GM23248 (cell line): ENCODE measurements at places on chromosomes 7 and 10. TPM values are rescaled to one million over a fixed set of nuclear protein-coding genes. Genes with fewer than 3 reads are reported as not detected.
A peak's percentile ranks its signal among the peaks of the same experiment; 100 is the strongest.

GRCh38 chr7:158394936-158395335, 192.7 kb downstream of the PTPRN2 start:
- DNase-seq = no peak

GRCh38 chr7:97421307-97421930, 303.9 kb downstream of the SDHAF3 start:
- no peak for DNase-seq

Gene PVRIG
- polyA plus RNA-seq = 0.34 TPM in 1 of 2 replicates, not detected in the other

Gene DYDC2
- not detected in 2 replicates for polyA plus RNA-seq

GRCh38 chr10:2122431-2123124, 385.3 kb upstream of the ADARB2 start:
- no peak for DNase-seq

GRCh38 chr10:81306971-81307782, 567.8 kb upstream of the NRG3 start:
- DNase-seq = no peak

Gene MCM10
- 4.6 and 4.7 TPM in 2 replicates for polyA plus RNA-seq

DNA sequence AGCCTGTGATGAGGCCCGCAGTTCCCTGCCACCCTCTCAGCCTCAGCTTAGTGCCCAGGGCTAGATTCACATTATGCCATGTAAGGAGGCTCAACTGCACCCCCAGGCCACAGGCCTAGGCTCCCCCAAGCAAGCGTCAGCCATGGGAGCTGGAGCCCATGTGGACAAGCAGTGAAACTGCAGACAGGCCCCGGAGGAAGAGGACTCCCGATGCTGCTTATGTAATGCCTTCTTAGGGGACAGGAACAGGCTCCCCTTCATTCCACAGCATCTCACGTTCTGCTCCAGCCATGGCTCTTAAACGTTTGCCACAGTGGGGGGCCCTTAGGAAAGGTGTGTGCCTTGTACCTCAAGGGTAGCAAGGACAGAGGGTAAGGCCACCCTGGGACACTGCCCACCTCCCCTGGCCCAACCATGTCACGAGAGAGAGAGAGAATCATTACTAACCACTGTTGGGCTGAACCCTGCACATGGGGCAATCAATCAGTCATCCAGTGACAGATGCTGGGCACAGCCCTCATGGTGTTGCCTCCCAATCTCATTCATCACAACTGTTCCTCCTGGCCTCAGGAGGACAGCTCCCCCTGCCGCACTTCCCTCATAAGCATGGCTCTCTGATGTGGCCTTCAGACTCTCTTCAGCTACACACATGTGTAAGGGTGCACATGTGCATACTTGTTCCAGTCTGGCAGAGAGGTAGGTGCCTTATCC, 263.0 kb downstream of the GRID1 start:
- no peak for DNase-seq

- DNase-seq = no peak
Measured at GRCh38 chr10:26779176-26779860, 81.4 kb downstream of the ABI1 start.

GRCh38 chr7:158570449-158571170, 17.0 kb downstream of the PTPRN2 start:
- DNase-seq = no peak

DNA sequence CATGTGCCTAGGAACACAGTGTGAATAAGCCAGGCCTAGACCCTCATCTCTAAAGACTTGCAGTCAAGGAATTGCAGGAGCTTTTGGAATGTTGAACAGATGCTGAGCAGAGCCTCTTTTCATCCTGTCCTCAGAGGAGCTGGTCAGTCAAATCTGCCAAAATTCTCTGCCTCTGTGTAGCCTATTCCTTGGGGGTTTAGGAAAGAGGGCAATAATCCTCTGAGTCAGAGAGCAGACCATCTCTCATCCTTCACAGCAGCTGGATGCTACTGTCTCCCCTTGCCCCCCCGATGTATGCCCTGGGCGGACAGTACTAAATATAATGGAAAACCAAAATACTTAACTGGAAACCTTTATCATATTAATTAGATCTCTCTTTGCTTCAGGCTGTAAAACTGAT, 52.6 kb downstream of the BICC1 start:
- DNase-seq = no peak

DNA sequence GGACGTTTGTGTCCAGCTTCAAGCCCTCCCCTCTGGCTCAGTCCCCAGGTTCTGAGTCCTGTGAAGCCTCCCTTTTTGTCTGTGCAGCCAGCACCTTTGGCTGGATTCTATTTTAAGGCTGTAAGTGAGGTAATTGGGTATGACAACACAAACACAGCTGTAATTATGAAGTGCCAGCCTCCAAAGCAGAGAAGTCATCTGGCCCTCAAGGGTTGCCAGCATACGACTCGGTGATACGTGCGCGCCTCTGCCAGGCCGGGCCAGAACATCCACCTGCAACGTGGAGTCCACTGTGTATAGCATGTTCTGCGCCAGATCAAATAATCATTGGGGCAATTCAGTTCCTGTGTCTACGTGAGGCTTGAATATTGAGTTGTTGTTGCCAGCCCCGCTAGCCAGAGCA, 6.7 kb upstream of the FAM180A start:
- DNase-seq = no peak

GRCh38 chr10:117541909-117542705, 439 bp upstream of the EMX2 start:
- peak; percentile 99 for DNase-seq

Gene GHRHR
- not detected in 2 replicates for polyA plus RNA-seq

DNA sequence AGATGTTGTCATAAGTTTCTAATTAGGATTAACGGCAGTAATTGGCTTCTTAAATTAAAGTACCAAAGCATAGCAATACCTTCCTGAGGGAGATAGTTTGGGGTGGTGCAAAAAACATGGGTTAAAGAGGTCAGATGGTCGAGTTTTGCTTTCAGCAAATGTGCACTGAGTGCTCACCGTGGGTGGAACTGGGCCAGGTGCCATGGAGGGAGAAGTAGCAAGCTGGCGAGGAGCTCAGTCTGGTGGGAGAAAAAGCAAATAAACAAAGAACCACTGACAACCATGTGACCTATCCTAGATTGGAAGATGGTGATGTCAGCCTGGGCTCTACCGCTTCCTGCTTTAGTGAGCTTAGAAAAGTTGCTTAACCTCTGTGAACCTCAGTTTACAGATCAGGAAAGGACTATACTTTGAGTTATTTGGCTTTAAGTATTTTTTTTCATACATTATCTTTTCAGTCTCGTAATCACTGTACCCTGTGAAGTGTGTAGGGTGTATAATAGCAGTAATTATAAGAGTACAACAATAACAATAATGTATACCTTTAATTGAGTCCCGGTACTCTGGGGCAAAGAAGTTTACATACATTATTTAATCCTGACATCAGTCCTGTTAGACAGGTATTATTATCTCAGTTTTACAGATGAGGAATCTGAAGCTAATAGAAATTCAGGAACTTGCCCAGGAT, 69.0 kb upstream of the PDCD4 start:
- peak; percentile 93 for DNase-seq

GRCh38 chr10:92972066-92972870, 88.3 kb upstream of the CYP26C1 start:
- peak; percentile 85 for DNase-seq

Gene AQP1
- polyA plus RNA-seq = 0.33 and 0.34 TPM in 2 replicates

DNA sequence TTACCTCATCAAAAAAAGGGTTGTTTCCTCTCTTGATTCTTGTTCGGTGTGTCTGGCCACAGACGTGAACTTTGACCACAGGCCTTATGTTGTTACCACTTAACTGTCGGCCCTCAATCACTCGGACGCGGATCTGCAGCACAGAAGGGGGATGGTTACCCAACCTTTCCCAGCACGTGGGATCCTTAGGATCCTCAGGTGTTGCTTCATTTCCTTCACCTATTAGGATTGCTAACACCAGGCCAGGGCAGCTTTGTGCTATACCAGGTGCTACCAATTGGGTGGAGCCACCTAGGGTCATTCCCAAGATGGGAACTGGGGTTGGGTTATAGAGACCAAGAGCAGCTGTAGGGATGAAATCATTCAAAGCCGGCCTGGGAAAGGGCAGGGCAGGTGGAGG, 73.4 kb downstream of the MYOF start:
- DNase-seq = no peak

DNA sequence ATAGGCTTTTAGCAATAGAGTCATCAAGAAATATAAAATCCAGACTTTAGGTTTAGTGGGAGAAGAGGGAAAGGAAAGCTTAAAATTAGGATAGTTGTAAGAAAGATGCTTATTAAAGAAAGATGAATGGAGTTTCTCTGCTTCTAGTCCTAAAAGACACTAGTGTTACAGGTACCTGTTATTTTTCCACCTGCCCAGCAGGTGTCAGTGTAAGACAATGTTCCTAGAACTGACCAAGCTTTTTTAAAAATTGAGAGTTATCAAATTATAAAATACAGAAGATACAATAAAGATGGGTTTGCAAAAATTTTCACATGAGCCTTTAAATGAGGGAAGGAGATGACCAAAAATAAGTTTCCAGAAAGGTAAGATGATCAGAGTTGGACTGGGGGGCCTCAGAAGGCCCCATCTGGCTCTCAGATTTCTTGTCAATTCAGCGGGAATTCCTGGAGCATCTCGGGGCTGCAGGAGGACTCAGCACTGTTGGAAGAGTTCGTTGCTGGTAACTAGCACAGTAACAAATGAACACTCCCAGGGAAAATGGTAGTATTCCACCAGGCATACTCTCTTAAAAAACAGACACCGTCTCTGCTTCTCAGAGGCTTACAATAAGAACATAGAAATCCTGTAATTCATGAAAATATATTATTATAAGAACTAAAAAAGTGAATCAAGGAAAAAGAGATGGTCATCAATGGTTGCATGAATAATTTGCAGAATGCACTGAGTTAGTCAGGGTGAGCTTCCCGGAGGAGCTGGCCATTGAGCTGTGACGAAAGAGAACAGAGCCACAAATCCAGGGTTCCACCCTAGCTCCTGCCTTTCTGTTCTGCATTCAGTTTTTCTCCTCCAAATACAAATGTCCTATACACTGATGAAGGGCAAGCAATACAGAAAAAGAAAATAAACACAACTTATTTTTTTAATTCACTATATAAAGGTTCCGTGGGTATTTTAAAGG, 71.8 kb upstream of the PIK3CG start:
- DNase-seq = peak; percentile 30
